GM13977 (cell line): ENCODE measurements at places on chromosomes 2 and 18.

DNA sequence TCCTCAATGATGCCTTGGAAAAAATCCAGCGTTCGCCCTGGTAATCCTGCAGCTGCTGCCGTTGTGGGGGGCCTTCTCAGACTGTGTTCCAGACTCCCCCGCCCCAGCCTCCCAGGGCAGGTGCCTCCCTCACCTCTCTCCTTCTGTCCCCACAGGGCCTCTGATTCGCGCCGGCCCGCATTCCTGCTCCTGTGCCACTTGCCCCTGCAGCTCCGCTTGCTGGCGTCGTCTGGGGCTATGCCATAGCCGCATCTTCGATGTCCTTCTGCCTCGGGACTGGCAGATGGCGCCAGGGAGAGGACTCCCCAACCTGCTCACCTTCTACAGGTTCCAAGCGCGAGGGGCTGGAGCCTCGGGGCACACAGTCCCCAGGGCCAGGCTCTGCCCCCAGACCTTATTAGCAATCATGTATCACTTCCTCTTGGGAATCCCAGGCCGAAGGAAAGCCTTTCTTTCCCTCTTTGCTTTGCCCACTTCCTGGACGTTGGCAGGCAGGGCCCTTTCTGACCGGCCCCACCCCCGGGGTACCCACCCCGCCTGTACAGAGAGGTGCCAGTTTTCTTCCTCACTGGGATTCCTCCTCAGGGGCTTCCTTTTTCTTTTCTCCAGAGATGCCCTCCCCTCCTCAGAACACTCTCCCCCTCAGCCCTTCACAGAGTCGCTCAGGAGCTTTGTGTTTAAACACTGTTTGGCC is 4.4 kb downstream of the SPATA3 start:
- DNase-seq = no peak

DNA sequence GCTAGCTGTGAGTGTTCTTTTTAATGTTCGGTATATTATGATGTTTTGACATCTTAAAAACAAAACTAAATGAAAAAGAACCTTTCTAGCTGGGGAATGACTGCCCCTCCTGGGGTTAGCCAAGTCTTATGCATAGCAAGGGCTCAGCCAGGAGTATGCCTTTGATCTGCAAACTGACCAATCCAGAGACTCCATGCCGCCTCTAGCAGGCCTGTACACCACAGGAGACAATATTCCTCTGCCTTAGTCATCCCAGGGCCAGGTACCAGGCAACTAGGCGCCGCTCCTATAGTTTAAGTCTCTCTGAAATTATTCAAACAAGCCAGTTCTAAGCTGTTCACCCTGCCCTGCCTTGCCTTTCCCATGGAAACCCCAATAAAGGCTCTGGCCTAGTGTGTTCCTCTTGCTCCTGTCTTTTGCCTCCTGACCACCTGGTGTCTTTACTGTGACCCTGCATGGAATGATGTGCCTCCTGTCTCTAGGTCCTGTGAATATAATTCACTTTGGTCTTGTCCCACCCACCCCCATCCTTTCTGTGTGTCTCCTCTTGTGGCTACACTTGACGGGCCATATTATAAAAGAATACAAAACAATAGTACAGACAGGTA is 52.0 kb upstream of the CHN1 start:
- no peak for DNase-seq

DNA sequence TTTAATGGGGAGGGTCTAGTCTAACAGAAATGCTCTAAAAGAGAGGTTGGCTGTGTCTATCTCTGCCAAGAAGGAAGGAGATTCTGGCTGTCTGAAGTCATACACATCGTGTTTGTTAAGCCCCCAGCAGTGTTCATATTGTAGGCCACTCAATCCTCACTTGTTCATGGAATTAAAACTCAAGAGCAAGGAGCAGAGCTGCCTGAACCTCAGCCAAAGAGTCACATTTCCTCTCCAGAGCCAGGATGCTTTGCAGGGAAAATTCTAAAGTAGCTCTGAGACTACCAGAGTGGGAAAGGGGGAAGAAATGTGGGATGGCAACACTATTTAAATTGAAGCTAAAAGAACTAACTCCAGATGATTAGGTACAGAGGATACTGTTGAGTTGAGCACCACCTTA is 190.7 kb upstream of the CXCR4 start:
- no peak for DNase-seq

GRCh38 chr2:58598171-58598570 is 357.0 kb upstream of the FANCL start:
- no peak for DNase-seq

- no peak for DNase-seq
These were observed 17.4 kb upstream of the STEAP3 start for GRCh38 chr2:119206201-119206600.

DNA sequence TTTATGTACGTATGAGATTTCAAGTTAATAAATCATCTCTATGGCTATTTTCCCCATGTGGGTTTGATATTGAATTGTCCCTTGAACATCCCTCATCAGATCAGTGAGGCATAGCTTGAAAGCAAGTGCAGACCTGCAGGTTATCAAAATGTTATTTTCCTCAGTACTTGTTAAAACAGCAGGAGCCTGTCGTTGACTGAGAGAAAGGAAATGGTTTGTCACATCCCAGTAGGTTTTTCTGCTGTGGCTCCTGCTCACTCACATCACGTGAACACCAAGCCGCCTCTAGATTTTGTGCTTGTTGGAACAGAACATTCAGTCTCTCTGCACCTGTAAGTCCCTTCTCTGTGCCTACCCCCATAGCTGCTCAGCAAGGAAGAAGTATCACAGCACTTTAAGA is 340.3 kb downstream of the CELF4 start:
- DNase-seq = no peak

- DNase-seq = no peak
These were observed 3.8 kb downstream of the LIMS1 start for GRCh38 chr2:108538000-108538625.

DNA sequence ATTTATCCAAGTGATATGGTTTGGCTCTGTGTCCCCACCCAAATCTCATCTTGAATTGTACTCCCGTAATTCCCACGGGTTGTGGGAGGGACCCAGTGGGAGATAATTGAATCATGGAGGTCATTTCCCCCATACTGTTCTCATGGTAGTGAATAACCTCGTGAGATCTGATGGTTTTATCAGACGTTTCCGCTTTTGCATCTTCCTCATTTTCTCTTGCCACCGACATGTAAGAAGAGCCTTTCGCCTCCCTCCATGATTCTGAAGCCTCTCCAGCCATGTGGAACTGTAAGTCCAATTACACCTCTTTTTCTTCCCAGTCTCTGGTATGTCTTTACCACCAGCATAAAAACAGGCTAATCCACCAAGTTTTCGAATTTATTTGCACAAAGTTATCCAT is 20.3 kb upstream of the CHST10 start:
- no peak for DNase-seq
